Suppressor macrophage (primary cell): ENCODE measurements at places on chromosomes 6 and 20.

- DNase-seq = no peak
Measured at GRCh38 chr6:125102891-125103290, 50.7 kb upstream of the TPD52L1 start.

GRCh38 chr6:52304983-52305390, 20.4 kb upstream of the MCM3 start:
- DNase-seq = peak; percentile 71

GRCh38 chr20:44643596-44644229, 7.8 kb downstream of the ADA start:
- DNase-seq = peak; percentile 97

DNA sequence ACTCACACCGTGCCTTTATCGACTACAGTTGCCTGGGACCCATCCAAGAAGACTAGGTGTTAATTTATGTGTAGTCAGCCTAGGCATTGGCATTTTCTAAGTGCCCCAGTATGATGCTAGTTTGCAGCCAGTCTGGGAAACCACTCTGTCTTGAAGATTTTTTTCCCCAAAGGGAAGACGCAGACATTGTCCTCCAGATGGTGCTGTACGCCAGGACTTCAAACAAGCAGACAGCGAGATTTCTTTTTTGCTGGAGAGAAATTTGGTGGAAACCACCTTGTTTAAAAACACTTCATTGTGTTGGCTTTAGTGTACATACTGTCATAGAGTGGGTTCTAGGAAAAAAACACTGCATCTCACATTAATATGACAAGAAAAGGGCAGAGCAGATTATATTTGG, 30.0 kb downstream of the ALDH5A1 start:
- DNase-seq = peak; percentile 6

GRCh38 chr6:109222848-109223247, 127.5 kb downstream of the CEP57L1 start:
- no peak for DNase-seq

GRCh38 chr20:50376888-50377459, 133.2 kb upstream of the PTPN1 start:
- no peak for DNase-seq

GRCh38 chr20:9508240-9508661, 6.1 kb upstream of the LAMP5 start:
- no peak for DNase-seq

DNA sequence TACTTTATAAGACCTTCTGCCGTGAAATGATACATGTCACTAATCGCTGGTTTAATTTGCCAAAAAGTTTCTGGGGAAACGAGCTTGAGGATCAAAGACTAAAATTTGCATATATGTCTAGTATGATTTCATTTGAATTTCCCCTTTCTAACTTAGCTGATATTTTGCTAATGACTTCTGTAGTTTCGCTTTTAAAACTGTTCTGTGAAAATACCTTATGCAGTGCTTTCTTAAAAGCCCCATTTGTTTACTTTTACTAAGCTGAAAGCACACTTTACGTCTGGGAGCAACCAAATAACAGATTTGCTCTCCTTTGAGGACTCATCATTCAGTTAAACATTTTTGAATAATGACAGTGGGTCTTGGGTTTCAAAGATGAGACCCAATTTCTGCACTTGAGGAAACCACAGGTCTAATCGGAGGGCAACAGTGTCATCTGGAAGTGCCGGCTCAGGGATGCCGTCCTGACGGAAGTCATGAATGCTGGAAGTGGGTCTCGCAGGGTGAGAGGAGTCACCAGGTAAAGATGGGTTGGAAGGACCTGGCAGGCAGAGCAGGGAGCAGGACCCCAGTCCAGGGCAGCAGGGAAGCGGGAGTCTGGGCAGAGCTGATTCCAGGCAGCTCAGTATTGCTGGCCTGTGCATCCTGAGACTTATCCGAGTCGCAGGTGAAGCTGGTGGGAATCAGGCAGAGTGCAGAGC, 33.2 kb downstream of the PLEKHG1 start:
- no peak for DNase-seq

DNA sequence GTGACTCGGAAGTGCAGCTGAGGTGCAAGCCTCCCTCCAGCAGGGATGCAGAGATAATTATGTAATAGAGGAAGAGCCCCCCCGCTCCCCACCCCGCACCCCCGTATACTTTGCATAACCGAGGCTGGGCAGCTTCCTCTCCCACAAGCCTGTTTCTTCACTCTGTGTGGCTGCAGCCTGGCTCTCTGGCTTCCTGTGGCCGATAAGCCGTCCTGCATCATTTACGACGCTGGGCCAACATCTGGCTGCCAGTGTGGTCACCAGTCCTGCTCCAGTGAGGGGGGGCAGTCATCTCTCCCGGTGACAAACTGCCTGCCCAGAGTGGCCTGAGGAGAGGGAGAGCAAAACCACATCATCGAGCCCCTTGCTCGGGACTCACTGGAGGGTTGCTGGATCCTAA, 59.2 kb downstream of the RBM38 start:
- peak; percentile 95 for DNase-seq

DNA sequence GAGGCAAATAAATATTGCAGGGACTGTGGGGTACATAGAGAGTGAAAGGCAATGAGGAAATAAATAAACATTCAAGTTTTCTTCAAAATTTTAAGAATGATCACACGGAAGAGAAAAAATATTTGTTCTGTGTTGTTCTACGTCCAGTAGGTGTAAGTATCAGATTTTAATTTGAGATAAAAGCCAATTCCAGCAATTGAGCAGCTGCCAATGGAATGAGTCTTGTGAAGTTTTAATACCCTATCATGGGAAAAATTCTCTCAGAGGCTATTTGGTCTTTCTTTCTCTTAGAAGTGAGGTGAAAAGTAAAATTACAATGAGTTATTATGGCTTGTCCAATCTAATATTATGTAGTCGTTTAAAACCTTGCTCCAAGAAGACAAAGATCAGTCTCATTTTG, 195.7 kb upstream of the CITED2 start:
- no peak for DNase-seq

- DNase-seq = no peak
Measured at GRCh38 chr20:32439132-32439829, 81.2 kb downstream of the ASXL1 start.

GRCh38 chr6:736657-737446, 43.9 kb upstream of the EXOC2 start:
- no peak for DNase-seq

- no peak for DNase-seq
Measured at GRCh38 chr6:44475417-44475778, 87.9 kb downstream of the CDC5L start.

DNA sequence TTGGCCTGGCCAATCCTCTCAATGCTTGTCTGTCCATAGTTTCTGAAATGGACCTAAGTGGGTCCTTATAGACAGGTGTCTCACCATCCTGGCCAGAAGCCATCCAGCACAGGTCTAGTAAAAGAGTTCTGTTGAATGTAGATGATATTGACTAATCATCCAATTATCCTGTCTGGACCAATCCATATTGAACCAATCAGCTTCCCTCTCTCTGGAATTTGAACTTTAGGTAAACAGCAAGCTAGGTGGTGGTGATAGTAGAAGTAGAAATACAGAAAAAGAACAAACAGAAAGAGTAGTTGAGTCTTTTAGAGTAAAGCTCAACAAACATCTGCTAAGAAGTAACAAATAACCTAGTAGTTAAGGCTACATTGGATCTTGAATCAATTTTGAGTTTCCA, 9.5 kb upstream of the PNRC1 start:
- DNase-seq = no peak

GRCh38 chr6:20220359-20220758, 8.1 kb upstream of the MBOAT1 start:
- DNase-seq = no peak

DNA sequence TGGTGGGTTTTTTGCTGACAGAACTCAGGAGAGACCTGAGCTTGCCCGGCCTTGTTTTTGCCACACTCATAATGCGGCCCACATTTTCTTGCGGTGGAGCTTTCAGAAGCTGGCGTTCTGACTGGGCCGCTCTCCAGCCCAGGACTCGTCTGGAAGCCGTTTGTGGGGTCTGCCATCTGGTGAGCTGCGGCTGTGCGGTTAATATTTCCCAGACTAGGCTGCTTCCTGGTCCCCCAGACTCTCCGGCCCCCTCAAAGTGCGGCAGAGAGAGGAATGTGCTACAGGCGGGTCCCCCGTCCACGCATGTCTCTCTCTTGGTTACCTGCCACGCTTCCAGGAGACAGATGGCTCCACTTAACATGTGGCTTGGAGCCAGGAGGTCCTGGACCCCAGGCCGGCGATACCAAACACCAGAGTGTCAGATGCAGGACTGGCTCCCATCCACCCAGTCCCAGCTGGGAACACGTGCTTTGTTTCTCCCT, 128.9 kb upstream of the PMEPA1 start:
- DNase-seq = no peak

DNA sequence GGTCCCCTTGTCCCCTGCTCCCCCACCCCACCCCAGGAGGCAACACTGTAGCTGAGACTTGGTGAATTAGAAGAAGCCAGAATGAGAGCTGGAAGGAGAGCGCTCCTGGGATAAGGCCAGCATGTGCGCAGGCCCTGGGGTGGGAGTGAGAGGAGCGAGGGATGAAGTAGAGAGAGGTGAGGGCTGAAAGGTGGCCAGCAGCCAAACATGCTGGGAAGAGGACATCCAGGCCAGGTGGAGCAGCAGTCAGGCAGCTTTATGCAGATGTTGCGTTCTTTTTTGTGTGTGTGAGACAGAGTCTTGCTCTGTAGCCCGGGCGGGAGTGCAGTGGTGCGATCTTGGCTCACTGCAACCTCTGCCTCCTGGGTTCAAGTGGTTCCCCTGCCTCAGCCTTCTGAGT, 2.2 kb upstream of the BPIFB1 start:
- no peak for DNase-seq

DNA sequence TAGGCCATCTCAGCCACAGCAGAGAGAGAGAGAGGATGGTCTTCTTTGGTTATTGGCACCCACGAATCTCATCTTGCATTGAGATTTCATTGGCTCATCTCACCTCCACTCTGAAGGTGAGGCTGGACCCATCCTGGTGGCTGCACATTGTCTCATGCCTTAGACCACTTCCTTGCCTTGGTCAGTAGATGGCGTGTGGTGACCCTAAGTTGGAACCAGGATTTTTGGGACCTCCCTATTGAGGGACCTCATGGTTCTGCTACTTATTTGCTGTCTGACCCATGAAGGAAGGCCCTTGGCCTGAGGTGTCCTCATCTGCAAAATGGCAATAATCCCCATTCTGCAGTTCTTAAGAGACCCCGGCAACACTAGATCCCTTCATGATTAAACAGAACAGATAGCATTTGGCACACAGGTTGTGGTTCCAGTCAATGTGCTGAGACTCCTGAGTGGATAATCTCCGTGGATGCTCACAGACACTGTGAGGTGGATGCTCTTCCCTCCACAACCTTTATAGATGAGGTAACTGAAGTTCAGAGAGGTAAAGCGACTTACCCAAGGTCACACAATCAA, 21.5 kb upstream of the AAR2 start:
- DNase-seq = peak; percentile 21

- DNase-seq = no peak
Measured at GRCh38 chr6:2831392-2831791, 10.3 kb downstream of the SERPINB1 start.

DNA sequence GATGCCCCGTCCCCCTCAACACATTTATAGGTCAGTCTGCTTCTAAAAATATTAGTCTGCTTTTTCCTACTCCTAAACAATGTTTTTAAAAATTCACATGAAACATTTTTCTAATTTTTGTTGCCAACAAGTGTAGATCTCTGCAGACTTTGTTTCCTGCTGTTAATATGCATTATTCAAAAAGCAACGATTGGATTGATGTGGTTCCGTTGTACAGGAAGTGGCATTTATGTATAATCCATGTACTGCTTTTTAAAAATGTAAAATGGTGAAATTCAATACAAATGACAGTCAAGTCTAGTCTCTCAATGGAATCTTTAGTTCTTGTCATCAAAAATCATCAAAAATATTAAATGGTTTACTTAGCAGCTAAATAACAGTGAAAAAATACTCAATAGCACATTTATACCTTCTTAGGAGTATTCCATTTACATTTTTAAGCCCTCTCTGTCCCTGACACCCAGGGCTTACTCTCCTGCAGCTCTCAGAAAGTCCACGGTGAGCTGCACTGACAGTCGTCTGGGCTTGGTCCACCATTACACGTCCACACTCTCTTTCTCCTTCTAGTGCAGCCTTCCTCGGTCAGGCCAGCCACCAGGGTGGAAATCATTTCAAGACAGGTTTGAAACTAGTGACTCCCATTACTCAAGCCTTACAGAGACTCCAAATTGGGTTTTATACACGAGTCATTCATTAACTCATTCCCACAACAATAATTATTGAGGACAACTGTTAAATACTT, 211.5 kb downstream of the TMEM200A start:
- DNase-seq = no peak

DNA sequence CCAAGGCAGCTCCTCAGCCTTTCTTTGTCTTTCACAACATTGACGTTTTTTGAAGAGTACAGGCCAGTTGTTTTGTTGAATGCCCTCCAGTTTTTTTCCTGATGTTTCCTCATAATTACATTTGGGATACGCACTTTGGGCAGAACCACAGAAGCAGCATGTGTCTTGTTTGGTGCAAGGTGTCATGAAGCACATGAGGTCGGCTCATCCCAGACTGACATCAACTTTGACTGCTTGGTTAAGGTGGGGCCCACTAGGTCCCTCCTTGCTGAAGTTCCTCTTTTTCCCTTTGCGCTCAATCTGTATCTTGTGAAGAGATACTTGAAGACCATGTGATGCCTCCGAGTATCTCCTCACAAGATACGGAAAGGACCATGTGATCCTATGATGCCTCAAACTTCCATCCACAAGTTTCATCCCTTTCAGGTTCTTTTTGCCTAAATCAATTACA, 10.5 kb downstream of the SNAI1 start:
- peak; percentile 89 for DNase-seq

- no peak for DNase-seq
Measured at GRCh38 chr20:12535316-12535715, 473.5 kb upstream of the SPTLC3 start.

GRCh38 chr6:137933696-137934095, 66.6 kb downstream of the TNFAIP3 start:
- DNase-seq = no peak

DNA sequence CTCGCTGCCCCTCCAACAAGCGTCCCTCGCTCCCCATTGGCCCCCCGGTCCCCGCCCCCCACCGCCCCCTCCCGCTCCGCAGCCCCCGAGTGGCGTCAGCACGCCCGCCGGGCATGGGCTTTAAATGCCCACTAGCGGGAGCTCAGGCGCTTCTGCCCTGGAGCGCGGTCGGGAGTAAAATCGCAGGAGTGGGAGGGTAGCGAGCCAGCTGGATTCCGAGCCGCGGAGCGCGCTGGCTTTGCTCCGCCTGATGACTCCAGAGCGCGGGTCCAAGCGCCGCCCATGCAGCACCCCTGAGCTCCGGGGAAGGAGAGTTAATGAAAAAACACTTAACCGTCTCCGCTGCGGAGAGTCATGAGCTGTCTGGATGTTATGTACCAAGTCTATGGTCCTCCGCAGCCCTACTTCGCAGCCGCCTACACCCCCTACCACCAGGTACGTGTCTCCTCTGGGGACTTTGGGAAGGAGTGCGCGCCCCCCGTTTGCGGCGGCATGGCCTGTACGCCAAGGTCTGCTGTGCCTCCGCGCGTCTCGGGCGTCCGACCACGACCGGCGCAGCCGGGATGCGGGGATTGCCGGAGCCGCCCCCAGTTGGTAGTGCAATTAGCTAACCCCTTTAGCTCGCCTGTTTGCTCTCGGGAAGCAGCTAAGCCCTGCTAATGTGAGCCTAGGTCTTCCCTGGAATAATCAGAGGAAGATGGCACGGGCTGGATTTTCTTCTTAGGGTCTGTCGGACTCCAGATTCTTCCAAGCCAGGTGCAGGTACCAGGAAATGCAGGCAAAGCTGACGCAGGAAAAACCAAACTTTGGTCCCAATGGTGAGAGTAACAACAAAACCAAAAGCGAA, at the start of gene VGLL2:
Gene VGLL2 (plus strand): TSS at position 149 of the 847 bp plus-strand sequence. CDS start 206 bp downstream, at position 355.
- DNase-seq = peak; percentile 11
